ENCODE measurements at places on chromosomes 4 and X. TPM values are rescaled to one million over a fixed set of nuclear protein-coding genes. Genes with fewer than 3 reads are reported as not detected.

- no peak for DNase-seq
- H3K4me1 ChIP-seq = no peaks in the 10 kb centered on the region
- H3K36me3 ChIP-seq = peaks cover 5% of the 10 kb centered on the region
- H3K4me3 ChIP-seq = no peak overlapping the region
- no peaks in the 10 kb centered on the region for H3K27me3 ChIP-seq
Observed at GRCh38 chr4:41009411-41009810, 204.9 kb downstream of the APBB2 start.

DNA sequence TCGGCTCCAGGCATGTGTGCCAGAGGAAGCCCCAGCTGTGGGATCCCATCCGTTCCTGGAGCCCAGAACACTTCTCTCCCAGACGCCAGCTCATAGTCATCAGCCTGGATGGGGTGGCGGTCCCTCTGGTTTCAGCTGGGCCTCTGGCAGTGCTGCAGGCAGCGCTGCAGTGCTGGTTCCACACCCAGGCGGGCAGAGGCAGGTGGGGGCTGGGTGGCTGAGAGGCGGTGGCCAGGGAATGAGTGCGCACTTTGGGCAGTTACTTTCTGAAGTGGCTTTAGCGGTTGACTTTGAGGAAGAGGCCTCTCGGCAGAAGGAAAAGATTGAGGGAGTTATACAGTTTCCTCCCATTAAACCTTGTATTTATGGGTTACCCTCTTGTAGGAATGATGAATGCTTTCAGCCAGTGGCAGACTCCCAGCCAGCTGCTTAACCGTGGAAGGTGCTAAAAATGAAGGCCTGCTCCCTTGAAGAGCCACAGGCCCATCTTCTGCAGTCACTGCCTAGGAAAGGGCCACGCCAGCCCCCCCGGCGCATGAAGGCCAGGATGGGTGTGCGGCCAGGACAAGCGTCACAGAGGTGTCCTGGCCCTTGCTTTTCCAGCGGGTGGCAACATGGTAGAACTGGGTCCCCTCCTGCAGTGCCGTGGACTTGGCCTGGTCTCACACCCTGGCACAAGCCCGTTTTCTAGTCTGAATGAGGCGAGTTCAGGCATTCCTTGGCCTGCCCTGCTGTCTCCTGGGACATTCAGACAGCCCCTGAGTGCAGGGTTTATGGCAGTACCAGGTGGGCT lies 9.9 kb downstream of the TADA2B start:
- H3K27ac ChIP-seq = peak overlapping the region; percentile 59
- H3K27me3 ChIP-seq = no peaks in the 10 kb centered on the region
- peaks cover 17% of the 10 kb centered on the region for H3K4me1 ChIP-seq
- H3K4me3 ChIP-seq = no peak overlapping the region

DNA sequence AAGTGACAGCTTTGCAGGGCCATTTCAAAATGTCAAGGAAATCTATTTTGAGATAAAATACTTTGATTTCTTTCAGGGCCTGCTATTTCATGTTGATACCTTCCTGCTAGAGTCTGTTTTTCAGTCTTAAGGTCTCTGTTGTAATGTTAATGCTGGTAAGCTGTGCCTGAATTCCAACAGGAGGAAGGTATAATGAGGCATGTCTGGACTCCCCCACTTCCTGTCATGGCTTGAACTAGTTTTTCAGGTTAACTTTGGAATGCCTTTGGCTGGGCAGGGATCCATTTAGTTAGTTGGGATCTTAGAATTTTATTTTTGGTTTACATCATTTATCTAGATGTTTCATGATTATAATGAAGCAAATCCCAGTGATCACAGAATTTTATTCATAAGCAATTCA lies 279.0 kb downstream of the CFAP47 start:
- no peaks in the 10 kb centered on the region for H3K27me3 ChIP-seq
- H3K36me3 ChIP-seq = no peaks in the 10 kb centered on the region
- no peak overlapping the region for H3K27ac ChIP-seq
- no peak overlapping the region for H3K4me3 ChIP-seq

DNA sequence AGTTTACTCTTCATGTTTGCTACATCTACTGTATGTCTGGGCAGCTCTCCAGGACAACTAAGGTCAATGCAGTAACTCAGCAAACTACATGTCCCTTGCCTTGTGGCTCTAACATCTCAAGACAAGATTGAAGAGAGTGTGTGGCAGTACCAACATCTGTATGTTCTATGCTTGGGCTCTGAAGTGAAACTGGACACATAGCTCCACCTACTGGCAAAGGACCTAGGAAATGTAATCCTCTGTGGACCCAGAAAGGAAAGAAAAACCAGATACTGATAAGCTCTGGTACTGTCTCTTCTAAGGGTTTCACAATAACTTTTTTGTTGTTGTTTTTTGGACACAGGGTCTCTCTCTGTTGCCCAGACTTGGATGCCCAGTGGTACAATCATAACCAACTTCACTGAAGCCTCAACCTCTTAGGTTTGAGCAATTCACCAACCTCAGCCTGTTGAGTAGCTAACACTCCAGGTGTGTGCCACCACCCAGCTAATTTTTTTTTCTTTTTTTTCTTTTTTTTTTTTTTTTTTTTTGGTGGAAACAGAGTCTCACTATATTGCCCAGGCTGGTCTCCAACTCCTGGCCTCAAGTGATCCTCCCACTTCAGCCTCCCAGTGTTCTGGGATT lies 64.1 kb downstream of the QDPR start:
- no peak for DNase-seq
- no peaks in the 10 kb centered on the region for H3K36me3 ChIP-seq
- H3K4me1 ChIP-seq = peaks cover 3% of the 10 kb centered on the region
- H3K4me3 ChIP-seq = no peak overlapping the region
- no peaks in the 10 kb centered on the region for H3K27me3 ChIP-seq

F9 gene
- total RNA-seq = not detected

DNA sequence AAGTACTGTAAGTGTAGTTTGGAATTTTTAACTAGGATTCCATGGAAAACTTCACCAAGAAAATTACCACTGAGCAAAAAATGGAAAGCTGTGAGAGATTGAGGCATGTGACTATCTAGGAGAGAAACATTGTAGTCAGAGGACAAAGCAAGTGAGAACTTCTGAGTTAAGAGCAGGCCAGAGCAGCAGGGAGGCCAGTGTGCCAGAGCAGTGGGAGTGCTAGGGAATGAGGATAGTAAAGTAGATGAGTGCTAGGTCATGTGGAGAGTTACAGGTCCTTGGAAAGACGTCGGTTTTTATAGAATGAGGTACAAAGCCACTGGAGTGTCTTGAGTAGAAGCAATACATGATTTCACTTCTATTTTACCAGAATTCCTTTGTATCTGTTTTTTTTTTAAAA lies 52.7 kb upstream of the FAT4 start:
- no peak overlapping the region for H3K27ac ChIP-seq

NDST4 gene
- total RNA-seq = not detected

HSFX4 gene
- not detected for total RNA-seq

GJB1 gene
- total RNA-seq = not detected

SERTM2 gene
- not detected for total RNA-seq

- H3K4me3 ChIP-seq = no peak overlapping the region
- H3K27ac ChIP-seq = no peak overlapping the region
- DNase-seq = no peak
- no peaks in the 10 kb centered on the region for H3K4me1 ChIP-seq
- H3K27me3 ChIP-seq = no peaks in the 10 kb centered on the region
Observed at GRCh38 chrX:32421266-32421665, 790.1 kb downstream of the DMD start.

GRCh38 chrX:29254515-29254914 lies 667.3 kb downstream of the IL1RAPL1 start:
- no peaks in the 10 kb centered on the region for H3K27me3 ChIP-seq
- no peak overlapping the region for H3K4me3 ChIP-seq
- H3K36me3 ChIP-seq = no peaks in the 10 kb centered on the region
- H3K27ac ChIP-seq = no peak overlapping the region
- DNase-seq = no peak
- H3K4me1 ChIP-seq = no peaks in the 10 kb centered on the region

LPAR4 gene
- 0.10 TPM for total RNA-seq

NOX1 gene
- not detected for total RNA-seq

SPANXN4 gene
- not detected for total RNA-seq

SPIN4 gene
- 2.1 TPM for total RNA-seq

STK32B gene
- total RNA-seq = 1.0 TPM

DDX3X gene
- 253 TPM for total RNA-seq

GRCh38 chrX:110847334-110847733 lies 51.7 kb upstream of the CHRDL1 start:
- no peak overlapping the region for H3K27ac ChIP-seq
- H3K4me3 ChIP-seq = no peak overlapping the region
- H3K36me3 ChIP-seq = no peaks in the 10 kb centered on the region
- no peaks in the 10 kb centered on the region for H3K4me1 ChIP-seq

HTATSF1 gene
- 29.5 TPM for total RNA-seq

FAT1 gene
- total RNA-seq = 76.6 TPM

NALF2 gene
- not detected for total RNA-seq

DNA sequence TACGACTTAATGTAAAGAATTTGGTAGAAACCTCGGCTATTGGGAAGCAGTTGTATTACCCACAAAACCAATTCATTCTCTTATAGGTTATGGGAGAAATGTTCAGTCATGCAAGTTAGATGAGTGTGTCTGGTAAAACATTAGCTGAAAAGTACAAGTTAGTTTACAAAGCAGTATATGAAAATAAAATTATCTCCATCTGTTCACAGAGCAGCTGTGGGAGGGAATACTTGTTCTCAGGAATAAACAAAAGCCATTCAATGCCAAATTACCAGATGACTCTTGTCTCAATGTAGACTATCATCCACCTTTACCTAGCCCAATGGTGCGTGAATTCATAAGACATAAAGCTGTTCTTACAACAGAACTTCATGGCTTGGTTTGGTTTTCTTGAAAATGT lies 28.6 kb downstream of the STAP1 start:
- H3K4me3 ChIP-seq = no peak overlapping the region
- no peak for DNase-seq
- no peaks in the 10 kb centered on the region for H3K4me1 ChIP-seq
- no peak overlapping the region for H3K27ac ChIP-seq

DNA sequence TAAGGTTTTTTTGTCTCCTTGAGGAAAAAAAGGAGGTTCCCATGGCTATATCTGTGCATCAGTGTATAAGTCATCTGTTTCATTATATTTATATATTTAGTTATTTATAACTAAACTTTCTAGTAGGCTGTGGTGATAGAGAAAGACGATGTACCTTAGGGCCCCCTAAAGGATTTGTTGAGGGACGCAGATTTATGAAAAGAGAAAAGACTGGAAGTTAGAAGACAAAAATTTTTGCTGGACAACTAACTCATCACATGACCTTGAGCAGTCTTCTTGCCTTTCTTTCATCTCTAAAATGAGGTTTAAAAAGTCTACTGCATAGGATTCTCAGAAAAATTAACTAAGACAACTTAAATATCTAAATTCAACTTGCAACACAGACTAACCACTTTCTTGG lies 6.1 kb downstream of the GASK1B start:
- H3K36me3 ChIP-seq = no peaks in the 10 kb centered on the region
- H3K4me3 ChIP-seq = no peak overlapping the region
- no peak overlapping the region for H3K27ac ChIP-seq

- H3K27ac ChIP-seq = no peak overlapping the region
- H3K27me3 ChIP-seq = no peaks in the 10 kb centered on the region
- H3K36me3 ChIP-seq = no peaks in the 10 kb centered on the region
- DNase-seq = no peak
Observed at GRCh38 chr4:143404555-143404954, 67.9 kb downstream of the GAB1 start.

L1CAM gene
- 1.6 TPM for total RNA-seq

GAGE12E gene
- total RNA-seq = not detected

DNA sequence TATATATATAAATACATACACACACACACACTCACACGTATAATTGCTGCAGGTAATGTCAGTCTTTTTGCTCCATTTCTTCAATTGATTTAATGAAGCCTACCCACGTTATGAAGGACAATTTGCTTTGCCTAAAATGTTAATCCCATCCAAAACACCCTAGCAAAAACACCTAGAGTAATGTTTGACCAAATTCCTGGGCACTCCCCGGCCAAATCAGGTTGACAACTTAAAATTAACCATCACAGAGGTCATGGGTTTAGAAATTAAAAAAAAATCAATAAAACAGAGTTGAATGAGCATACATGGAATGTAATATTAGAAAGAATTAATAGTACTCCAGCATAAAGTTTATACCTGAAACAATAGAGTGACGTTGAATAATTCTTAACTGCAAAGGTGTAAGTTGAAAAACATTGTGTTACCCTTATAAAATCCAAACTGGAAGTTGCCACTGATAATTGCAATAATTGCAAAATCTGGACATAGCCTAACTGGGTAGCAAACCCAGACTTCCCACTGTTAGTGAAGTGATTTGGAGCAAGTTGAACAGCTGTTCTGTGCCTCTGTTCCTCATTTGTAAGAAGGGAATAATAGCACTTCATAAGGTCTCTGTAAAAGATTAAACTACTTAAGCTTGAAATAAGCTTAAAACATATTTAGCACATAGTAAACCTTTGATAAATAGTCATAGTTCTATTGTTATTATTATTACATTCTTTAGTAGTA lies 2120.5 kb downstream of the PCDH7 start:
- no peaks in the 10 kb centered on the region for H3K36me3 ChIP-seq
- no peak for DNase-seq
- H3K27ac ChIP-seq = no peak overlapping the region
- H3K4me1 ChIP-seq = no peaks in the 10 kb centered on the region
- H3K27me3 ChIP-seq = no peaks in the 10 kb centered on the region

All from upper lobe of left lung (tissue), 6 donors.